NCI-H446 (cell line): ENCODE measurements at places on chromosomes 16 and 17.

DNA sequence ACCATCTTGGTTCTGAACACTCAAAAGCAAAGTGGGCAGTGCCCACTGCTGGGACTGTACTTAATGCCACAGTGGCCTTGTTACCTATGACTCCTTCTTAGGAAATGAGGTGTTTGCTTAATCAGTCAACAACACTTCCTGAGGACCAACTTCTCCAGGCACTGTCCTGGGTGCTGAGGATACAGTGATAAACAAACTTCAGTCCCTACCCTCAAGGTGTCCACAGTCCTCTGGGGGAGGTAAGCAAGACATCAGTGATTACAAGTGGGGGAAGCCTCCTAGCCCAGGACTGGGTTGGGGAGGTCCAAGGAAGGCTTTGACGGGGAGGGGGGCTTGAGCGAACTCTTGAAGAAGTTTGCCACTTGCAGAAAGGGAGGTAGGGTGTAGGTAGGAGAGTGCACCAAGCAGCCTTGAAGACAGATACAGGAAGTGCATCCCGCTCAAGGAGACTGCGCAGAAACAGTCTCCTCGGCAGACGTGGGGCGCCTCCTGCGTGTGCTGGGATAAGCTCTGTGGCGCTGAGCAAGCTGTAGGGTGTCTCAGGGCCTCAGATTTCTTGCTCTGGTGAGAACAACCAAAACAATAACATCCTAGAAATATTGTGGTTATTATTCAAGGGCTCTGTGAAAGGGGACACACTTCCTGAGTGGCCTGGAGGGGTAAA, 2.6 kb upstream of the ABCC3 start:
- no peak for DNase-seq

DNA sequence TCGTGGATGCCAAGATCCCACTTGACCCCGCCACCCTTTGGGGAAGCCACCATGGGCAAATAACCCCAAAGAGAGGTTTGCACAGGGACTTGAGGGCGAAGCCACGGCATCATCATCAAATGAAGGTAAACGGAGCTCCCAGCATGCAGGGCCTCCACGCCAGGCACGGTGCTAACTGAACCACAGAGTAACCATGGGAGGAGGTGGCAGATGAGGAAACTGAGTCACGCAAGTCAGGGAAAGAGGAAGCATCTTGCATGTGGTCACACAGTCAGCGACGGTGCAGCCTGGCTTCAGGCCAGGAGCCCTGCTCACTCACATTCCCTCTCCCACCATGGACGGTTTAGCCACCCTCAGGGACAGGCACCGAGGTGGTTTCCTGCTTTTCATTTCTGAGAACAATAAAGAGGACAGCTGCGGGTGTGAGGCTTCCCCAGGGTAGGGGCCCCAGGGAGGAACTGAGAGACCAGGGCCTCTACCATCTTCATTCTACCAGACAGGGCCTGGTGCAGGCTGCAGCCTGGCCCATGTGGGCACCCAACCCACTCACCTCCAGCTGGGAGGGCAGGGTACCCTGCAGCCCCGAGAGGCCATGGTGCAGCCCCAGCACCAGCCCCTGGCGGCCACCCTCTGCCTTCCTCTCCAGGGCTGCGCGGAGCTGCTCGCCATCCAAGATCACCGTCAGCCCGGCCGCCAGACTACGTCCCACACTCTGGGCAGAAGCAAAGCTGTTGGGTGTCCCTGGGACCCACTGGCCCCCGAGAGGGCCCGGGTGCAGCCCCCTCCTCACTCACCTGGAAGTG, 78.3 kb downstream of the RMI2 start:
- no peak for DNase-seq

GRCh38 chr16:21116148-21116693, 34.4 kb downstream of the DNAH3 start:
- DNase-seq, result peak; percentile 41

- no peak for DNase-seq
Measured at GRCh38 chr16:85935974-85936760, 37.2 kb downstream of the IRF8 start.

GRCh38 chr17:45963889-45964288, 35.2 kb upstream of the STH start:
- no peak for DNase-seq
